LHCN-M2 (cell line): ENCODE measurements at places on chromosomes 11 and 22. TPM values are rescaled to one million over a fixed set of nuclear protein-coding genes. Genes with fewer than 3 reads are reported as not detected.

GRCh38 chr11:128411150-128411549 lies 176.2 kb downstream of the ETS1 start:
- DNase-seq = no peak

DNA sequence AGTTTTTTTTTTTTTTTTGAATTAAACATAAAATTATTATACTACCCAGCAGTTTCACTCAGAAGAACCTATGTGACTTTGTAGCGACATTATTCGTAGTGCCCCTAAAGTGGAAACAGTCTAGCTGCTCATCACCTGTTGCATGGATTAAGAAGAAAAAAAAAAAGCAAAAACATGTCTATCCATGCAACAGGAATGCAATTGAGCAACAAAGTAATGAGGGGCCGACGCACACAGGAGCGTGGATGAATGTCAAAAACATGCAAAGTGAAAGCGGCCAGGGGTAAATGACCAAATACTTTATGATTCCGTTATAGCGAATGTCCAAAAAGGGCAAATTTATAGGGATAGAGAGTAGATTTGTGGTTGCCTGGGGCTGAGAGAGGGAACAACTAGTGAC lies 16.3 kb downstream of the MYO18B start:
- peak; percentile 59 for DNase-seq

GRCh38 chr11:46243796-46244109 lies 33.7 kb upstream of the CREB3L1 start:
- no peak for DNase-seq

DNA sequence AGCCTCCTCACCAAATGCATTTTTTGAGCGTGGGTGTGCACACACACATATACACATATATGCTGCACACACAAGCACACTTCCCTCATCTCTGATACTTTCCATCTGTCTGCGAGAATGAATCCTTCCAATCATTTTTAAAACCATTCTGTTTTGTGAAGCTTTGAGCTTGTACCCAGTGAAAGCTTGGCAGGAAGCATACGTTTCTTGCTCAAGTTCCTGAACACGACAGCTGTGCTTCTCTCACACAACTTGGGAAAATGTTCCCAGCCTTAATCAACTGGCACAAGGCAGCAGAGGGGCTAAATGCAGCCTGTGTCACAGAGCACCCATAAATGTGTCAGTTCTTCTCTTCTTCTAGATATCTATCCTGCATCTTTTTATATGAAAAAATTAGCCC lies 524.0 kb upstream of the KIRREL3 start:
- peak; percentile 7 for DNase-seq

- DNase-seq = no peak
Measured at GRCh38 chr11:40281052-40281580, 1178.3 kb downstream of the LRRC4C start.

OR5P2 gene
- total RNA-seq = not detected in 2 replicates

DNA sequence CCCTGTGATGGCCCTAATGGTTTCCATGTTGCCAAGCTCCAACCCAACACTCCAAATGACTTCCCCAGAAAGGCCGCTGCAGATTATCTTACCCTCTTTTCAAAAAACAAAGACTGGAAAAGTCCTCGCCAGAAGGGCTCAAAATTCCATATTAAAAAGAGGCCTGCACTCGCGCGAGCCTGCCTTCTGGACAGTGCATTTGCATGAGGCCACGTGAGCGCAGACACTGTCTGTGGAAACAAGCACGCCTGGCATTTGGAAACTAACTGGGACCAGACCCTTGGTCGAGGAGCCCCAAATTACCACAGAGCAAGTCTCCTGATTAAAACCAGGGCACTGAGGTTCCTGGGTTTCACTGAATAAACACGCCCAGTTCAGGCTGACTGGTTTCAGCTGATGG lies 42.9 kb downstream of the ABTB2 start:
- no peak for DNase-seq

GRCh38 chr22:38406617-38407016 lies 48.4 kb downstream of the KCNJ4 start:
- no peak for DNase-seq

SMC1B gene
- not detected in 2 replicates for total RNA-seq

- peak; percentile 64 for DNase-seq
Measured at GRCh38 chr11:122882857-122883645, 492 bp downstream of the JHY start.

DNA sequence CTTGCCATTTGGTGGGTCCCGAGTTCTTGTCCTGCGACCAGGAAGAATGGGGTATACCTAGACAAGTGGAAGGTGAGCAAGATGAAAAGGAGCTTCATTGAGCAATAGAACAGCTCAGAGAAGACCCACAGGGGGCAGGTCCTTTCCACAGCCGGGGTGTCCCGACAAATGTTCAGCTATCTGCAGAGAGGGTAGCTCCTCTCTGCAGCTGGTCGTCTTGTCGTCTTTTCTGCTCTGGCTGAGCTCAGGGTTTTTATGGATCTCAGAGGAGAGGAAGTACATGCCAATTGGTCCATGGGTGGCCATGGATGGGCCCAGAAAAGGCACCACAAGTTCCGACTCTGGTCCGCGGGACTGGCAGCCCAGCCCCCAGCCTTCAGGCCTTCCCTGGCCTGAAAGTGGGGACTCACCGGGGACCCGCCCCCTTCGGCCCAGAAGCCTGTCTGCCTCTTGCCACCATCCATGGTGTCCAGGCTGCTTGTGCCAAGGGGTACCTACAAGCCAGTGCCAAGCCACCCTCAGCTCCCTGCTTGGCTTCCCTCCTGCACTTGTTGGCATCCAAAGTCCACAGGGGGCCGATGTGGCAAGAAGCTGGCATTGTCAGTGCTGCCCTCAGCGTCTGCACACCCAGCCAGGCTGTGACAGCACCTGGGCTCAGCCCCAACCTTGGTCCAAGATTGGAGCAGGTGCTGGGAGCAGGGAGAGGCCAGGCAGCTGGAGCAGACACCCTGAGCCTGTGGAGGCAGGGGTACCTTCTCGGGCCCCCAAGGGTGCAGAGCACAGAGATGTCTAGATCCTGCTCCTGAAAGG lies 438.9 kb downstream of the TBC1D22A start:
- DNase-seq = no peak
